AG10803 (cell line): ENCODE measurements at places on chromosomes 4 and X.

- no peak for DNase-seq
Measured at GRCh38 chr4:188433741-188434315, 294.6 kb downstream of the TRIML1 start.

DNA sequence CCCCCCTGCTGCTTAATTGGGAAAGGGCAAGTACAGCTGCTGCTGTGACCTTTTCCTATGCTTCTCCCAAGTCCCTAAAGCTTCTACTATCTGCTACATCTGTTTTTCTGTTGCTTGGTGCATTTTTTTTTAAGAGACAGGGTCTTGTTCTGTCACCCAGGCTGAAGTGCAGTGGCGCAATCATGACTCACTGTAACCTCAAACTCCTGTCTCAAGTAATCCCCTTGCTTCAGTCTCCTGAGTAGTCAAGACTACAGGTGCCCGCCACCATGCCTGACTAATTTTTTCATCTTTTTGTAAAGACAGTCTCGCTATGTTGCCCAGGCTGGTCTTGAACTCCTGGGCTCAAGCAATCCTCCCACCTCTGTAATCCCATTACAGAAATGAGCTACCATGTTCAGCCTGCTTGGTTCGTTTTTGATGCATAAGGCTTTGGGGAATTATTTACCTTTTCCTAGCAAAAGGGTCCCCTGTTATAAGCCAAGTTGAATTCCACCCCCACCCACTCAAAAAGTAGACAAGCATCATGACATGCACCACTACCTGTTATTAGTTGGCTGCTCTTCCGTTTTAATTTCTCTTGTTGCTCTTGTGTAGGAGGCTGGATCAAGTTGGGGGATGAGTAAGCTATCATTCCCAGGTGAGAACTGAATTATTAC, 39.6 kb downstream of the DGKK start:
- DNase-seq, result no peak

- peak; percentile 7 for DNase-seq
Measured at GRCh38 chr4:151322570-151322969, 2.8 kb downstream of the SH3D19 start.

DNA sequence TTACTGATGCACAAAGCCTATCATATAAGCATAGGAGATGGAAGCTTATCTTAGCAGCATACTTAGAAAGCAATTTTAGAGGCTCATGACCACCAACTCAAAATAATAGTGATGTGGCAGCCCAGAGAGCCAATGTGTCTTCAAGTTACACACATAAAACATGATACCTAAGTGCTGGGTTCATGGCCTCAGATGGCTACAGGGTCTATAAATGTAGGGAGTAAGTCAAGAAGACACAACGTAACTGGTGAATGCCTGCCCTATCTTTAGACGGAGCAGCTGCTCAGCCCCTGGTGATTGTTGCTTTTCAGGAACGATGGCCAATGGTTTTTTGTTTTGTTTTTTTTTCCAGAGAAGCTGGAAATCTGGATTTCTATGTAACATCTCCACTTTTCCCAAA, 42.8 kb downstream of the RNF150 start:
- no peak for DNase-seq

- DNase-seq, result peak; percentile 2
Measured at GRCh38 chr4:161336016-161336530, 827.7 kb downstream of the FSTL5 start.

DNA sequence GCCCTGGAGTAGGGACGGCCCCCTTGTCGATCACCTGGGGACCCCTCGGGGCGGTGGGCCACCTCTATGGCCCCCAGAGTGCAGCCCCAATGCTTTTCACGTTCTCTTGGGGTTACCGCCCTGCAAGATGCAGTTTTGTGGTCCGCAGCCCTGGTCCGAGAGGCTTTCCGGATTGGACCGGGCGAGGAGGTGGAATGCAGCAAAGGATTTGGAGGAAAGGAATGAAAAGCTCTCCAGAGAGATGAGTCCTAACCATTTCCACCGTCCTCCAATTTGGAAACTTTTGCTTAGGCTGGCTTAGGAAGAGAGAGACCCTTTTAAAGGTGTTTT, 601 bp downstream of the SLC25A43 start:
- peak; percentile 47 for DNase-seq
